ENCODE measurements at places on chromosomes 12 and 14.
A peak's percentile ranks its signal among the peaks of the same experiment; 100 is the strongest.

- DNase-seq = peak; percentile 45
Measured at GRCh38 chr12:83664650-83665049, 977.9 kb downstream of the TMTC2 start.

DNA sequence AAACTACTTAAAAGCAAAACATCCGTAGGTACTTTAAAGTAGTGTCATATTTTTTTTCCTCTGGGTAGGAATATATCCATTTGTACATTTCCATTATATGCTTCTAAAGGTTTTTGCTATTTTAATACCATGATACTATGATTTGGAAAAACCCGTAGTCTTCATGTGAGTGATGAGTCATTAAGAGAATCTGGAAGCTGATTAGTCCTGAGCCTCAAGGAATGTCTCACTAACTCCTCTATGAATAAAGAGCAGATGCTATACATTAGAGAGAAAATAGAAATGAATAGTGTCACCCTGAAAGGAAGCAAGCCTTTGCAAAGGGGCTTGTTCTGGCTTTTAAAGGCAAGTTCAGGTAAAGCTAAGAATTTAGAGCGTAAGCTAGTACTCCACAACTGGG, 432.1 kb downstream of the CCDC91 start:
- no peak for DNase-seq

DNA sequence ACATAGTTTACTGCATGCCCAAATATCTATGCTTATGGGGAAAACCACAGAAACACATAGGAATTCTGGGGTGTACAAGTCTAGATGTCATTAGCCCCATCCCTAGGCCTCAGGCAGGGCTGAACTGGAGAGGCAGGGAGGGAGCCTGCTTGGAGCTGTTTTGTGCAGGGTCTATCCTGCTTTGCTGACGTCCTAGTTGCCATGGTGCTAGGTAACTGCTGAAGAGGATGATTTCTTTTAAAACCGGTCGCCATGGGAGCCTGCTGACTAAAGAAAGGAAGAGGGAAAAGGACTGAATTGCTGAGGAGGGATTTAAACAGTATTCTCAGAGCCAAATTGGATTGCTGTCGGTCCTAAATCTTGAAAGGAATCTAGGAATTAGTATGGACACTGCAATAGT, 10.7 kb downstream of the GPR19 start:
- no peak for DNase-seq

GRCh38 chr12:66050283-66050576, 80.3 kb downstream of the LLPH start:
- DNase-seq = no peak

DNA sequence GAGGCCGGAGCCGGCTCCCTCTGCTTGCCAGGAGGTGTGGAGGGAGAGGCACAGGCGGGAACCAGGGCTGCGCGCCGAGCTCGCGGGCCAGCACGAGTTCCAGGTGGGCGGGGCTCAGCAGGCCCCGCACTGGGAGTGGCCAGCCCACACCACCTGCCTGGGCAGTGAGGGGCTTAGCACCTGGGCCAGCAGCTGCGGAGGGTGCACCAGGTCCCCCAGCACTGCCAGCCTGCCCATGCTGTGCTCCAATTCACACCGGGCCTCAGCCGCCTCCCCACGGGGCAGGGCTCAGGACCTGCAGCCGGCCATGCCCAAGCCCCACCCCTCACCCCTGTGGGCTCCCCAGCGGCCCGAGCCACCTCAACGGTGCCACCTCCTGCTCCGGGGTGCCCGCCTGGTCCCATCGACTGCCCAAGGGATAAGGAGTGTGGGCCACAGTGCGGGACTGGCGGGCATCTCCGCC, 72.4 kb upstream of the PPP2R5C start:
- no peak for DNase-seq

GRCh38 chr12:105256011-105256410, 20.0 kb upstream of the APPL2 start:
- no peak for DNase-seq

GRCh38 chr12:85191-85666, 18.7 kb downstream of the IQSEC3 start:
- DNase-seq = no peak

Data from renal pelvis (tissue), 12 donors.